NCI-H1417 (cell line): ENCODE measurements at places on chromosomes 16 and 17.

GRCh38 chr16:69481901-69482341 lies 57.5 kb downstream of the CYB5B start:
- no peak for DNase-seq

GRCh38 chr16:25030420-25031131 lies 15.4 kb upstream of the ARHGAP17 start:
- no peak for DNase-seq

GRCh38 chr17:37490638-37491614 lies 1.2 kb downstream of the DUSP14 start:
- no peak for DNase-seq

DNA sequence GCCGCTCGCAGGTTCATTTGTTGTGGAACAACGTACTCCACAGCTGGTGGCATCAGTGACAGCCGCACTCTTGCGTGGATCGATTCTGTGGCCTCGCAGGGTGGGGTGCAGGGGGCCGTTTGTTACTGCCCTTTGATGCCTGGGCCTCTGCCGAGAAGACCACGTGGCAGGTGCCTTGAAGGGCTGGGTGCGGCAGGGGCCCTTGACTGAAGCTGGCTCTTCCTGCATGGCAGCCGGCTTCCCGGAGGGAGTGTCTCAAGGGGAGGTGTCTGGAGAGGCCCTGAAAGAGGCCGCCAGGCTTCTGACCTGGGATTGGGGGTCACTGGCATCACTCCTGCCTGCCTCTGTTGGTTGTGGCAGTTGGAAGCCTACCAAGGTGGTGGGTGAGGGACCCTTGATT lies 43.8 kb downstream of the TBCD start:
- DNase-seq = peak; percentile 85
